ENCODE measurements at places on chromosomes 6 and 20.

GRCh38 chr6:34829137-34829536 is 37.3 kb downstream of the BLTP3A start:
- DNase-seq: no peak

- DNase-seq: peak; percentile 75
These were observed 111.5 kb downstream of the ARHGAP18 start for GRCh38 chr6:129598244-129599187.

GRCh38 chr6:3349388-3350251 is 90.9 kb downstream of the PSMG4 start:
- DNase-seq: no peak

DNA sequence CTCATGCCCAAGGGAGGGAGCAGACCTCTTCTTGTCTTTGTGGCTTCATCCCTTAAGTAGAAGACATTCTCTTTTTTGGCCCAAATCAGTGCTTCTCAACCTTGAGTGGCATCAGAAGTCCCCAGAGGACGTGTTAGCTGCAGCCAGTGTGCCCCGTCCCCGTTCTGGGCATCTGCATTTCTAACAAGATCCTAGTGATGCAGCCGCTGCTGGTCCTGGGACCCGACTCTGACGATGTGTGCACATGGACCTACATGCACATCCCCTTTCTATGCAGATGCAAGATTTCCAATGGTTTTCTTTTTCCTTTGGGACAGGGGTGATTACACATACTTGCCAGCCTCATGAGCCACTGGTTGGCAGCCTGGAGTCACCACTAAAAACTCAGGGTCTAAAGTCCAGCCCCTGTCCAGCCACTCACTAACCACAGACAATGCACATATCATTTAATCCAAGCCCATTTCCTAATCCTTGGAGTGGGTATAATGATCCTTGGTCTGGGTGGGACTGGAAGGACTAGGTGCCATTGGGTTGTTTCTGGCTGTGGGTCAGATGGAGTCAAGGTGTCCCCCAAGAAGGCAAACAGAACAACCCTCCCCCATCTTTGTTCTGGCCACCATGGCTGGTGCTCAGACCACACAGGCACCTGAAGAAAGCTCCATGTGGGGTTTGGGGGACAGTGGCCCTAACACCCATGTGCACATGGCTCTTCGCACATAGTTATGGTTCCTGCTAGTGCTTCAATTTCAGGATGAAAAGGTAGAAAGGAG is 6.4 kb downstream of the ACSS1 start:
- DNase-seq: no peak
